CMK (cell line): ENCODE measurements at places on chromosomes 2 and 18.

DNA sequence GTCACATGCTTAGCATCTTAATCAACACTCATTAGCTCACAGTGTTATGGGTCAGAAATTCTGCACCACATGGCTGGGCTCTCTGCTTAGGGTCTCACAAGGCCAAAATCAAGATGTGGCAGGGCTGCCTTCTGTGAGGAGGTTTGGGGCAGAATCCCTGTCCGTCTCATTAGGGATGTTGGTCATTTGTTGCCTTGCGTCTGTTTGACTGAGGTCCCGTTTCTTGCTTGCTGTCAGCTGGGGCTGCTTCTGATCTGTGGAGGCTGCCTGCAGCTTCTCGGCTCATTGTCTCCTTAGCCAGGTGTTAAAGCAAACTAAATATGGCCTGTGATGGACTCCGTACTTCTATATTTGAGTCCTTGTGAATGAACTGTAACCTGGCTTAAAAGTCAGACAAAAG lies 146.5 kb downstream of the NDUFA10 start:
- DNase-seq: no peak

- DNase-seq: no peak
Observed at GRCh38 chr2:165408186-165408585, 61.3 kb upstream of the CSRNP3 start.

GRCh38 chr2:205556357-205556756 lies 125.9 kb upstream of the NRP2 start:
- no peak for DNase-seq

GRCh38 chr2:55861733-55862132 lies 61.8 kb downstream of the EFEMP1 start:
- no peak for DNase-seq

- no peak for DNase-seq
Observed at GRCh38 chr2:239311132-239312040, 89.4 kb downstream of the HDAC4 start.

- DNase-seq: no peak
Observed at GRCh38 chr2:177797808-177798207, 274.8 kb downstream of the PDE11A start.

DNA sequence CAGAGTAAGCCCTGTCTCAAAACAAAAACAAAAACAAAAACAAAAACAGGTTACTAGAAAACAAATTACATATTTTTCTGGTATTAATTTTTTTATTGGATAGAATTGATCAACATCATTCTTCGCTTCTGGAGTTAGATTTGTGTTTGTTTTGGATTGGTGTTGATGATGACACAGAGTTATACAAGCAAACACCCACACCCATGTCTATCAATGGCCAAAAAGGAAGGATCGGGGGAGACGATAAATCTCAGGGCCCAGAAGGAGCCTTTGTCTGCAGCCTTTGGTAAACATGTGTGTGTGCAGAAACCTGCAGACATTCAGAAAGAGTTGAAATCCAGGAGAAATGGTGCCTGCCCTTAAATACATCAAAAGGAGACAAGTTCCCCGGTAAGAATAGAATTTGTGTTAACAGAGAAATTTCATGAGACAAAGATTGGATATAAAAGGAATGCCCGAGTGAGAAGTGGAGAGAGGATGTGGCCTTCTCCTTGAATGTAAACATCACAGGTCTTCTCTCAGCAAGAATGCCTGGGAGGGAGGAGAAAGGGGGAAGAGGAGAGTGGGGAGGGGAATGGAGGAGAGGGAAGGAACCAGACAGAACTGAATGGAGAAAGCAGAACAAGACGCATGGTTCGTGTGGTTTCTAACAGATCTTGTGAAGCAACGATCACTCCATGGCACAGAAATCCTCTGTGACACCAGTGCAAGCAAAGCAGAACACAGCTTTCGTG lies 40.4 kb upstream of the TMEM178A start:
- DNase-seq: no peak

DNA sequence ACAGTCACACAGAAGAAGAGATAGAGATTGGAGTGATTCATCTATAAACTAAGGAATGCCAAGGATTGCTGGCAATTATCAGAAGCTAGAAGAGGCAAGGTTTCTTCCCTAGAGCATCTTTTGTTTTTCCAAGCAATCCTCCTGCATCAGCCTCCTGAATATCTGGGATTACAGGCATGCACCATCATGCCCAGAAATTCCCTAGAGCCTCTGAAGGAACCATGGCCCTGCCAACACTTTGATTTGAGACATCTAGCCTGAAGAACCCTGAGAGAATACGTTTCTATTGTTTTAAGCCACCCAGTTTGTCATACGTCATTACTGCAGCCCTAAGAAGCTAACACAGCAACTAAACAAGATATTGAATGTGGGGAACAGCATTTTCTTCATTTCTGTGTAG lies 525.0 kb downstream of the ERBB4 start:
- no peak for DNase-seq

DNA sequence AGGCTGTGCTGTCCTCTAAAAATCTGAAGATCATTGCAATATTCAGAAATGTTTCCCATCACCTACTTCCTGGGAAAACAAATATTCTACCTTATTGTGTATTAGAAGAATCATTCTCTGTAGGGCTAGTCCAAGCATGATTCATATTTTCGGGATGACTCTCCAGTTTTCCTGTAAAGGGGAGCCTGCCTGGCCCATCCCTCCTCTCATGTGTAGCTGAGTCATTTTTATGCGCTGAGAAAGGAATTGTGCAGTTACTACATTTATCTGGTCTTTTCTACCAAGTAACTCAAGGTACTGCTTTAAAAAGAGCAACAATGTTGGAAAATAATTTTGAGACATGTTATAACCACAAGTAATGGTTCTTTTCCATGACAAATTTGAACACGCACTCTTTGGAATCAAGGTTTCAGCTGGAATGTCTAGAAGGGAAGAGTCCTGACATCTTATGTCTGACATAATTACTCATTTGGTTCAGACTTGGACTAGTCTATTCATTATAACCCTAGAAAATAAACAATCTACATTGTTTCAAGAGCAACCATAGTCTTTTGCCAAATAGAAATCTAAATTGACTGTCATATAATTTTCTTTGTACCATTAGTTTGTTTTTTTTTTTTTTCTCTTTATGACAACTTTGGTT lies 6.6 kb downstream of the DSG3 start:
- no peak for DNase-seq

- DNase-seq: no peak
Observed at GRCh38 chr2:74327199-74327598, 16.0 kb downstream of the SLC4A5 start.

DNA sequence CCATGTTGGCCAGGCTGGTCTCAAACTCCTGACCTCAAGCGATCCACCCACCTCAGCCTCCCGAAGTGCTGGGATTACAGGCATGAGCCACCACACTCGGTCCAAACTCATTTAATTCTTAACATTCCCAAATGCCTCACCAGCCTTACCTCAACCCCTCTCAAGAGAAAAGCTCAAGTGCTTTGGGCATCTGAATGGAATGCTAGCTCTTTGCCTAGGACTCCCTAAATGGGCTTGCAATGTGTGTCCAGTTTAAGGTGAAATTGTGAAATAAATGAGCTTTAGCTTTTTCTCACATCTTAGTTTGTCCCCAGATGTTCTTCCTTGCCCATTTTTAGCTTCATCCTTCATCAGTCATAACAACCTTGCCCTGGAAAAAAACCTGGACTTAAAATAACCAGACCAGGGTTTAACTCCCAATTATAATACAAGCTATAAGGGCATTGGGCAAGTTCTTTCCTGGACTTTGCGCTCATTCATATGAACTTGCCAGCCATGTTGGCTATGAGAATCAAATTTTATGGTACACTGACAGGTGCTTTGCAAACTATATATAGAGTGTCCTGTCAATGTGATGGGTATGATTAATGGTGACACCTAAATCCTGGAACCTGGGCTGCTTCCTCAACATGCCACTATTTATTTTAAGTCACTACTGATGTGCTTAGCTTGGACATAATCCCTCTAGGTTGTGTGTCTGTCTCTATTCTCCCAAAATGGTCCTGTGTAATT lies 95.1 kb upstream of the SERPINE2 start:
- no peak for DNase-seq

DNA sequence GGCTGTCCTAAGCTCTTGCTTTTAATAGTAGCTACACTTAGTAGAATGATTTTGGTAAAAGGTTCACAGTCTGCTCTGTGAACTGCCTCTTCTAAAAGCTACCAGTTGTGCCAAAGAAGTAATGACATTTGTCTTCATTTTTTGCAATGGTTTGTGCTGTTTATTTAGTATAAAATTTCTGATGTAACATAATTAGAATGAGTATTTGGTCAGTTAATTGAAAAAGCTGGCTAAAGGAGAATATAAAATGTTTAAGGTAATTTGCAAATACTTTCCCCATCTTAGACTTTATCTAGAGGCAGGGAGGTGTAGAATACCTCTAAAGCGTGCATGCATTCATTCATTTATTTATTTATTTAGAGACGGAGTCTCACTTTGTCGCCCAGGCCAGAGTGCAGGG lies 71.3 kb downstream of the PHLPP1 start:
- DNase-seq: no peak

- DNase-seq: no peak
Observed at GRCh38 chr18:3395466-3395865, 54.5 kb upstream of the TGIF1 start.

DNA sequence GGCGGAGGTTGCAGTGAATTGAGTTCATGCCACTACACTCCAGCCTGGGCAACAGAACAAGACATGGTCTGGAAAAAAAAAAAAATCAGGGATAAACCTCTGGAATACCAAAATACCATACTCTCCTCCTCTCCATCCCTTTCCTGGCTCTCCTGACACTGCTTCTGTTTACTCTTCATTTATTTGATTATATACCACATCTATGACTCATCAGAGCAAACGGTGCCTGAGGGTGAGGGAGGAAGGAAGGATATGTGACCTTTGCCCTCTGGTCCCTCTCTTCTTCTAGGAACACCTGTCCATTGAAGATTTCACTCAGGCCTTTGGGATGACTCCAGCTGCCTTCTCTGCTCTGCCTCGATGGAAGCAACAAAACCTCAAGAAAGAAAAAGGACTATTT lies 30.0 kb downstream of the VIL1 start:
- DNase-seq: no peak

GRCh38 chr18:51185075-51185474 lies 12.4 kb downstream of the MEX3C start:
- no peak for DNase-seq

- no peak for DNase-seq
Observed at GRCh38 chr18:5058768-5059695, 138.0 kb downstream of the AKAIN1 start.

DNA sequence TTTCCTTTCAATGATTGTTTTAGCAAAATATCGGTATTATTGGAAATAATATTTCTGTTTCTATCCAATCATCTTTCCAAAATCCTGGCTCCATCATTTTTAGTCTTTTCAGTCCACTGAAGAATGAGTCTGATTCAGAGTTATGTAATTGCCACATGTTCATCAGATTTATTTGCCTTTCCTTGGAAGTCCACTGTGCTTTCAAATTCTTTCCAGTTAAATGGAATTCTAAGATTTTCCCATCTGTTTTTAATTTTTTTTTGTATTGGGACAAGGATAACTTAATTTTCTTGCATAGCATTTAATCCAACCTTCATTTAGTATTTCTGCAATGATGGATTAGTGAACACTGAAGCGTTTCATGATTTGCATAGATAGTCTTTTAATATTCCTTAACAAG lies 521.5 kb upstream of the NRXN1 start:
- DNase-seq: no peak

- DNase-seq: no peak
Observed at GRCh38 chr2:58612973-58613372, 371.8 kb upstream of the FANCL start.
